Fibroblast of villous mesenchyme (primary cell): ENCODE measurements at places on chromosomes 4 and X. TPM values are rescaled to one million over a fixed set of nuclear protein-coding genes. Genes with fewer than 3 reads are reported as not detected.

The PABPC5 gene
- total RNA-seq = 1.3 TPM in 2 replicates

The TRAPPC11 gene
- 59.9 and 69.1 TPM in 2 replicates for total RNA-seq

The QRFPR gene
- not detected in 2 replicates for total RNA-seq

The NDP gene
- under 0.01 TPM in 1 of 2 replicates, not detected in the other for total RNA-seq

The HGFAC gene
- total RNA-seq = not detected in 2 replicates

The UNC5C gene
- total RNA-seq = under 0.01 and 0.43 TPM in 2 replicates

The LRPAP1 gene
- 21.2 and 24.8 TPM in 2 replicates for total RNA-seq

The SPARCL1 gene
- total RNA-seq = under 0.01 TPM in 1 of 2 replicates, not detected in the other

The MMRN1 gene
- not detected in 2 replicates for total RNA-seq

The SRPX2 gene
- 44.1 and 66.1 TPM in 2 replicates for total RNA-seq

The CXCR3 gene
- total RNA-seq = not detected in 2 replicates

The HTR2C gene
- under 0.01 TPM in 2 replicates for total RNA-seq

The SSX2B gene
- total RNA-seq = 0.32 TPM in 1 of 2 replicates, not detected in the other

The MAGIX gene
- 1.9 and 2.2 TPM in 2 replicates for total RNA-seq

The UGT2B17 gene
- not detected in 2 replicates for total RNA-seq

The MAGEE1 gene
- total RNA-seq = 0.64 and 1.7 TPM in 2 replicates

The GPR34 gene
- under 0.01 TPM in 1 of 2 replicates, not detected in the other for total RNA-seq

The DNAAF6 gene
- total RNA-seq = not detected in 2 replicates

The ARHGAP4 gene
- total RNA-seq = 3.0 and 5.2 TPM in 2 replicates

The MAGEA2 gene
- not detected in 2 replicates for total RNA-seq

The SATL1 gene
- total RNA-seq = under 0.01 TPM in 1 of 2 replicates, not detected in the other

The P2RY10 gene
- total RNA-seq = not detected in 2 replicates

The FAM236B gene
- total RNA-seq = not detected in 2 replicates

The F8 gene
- 2.2 and 2.3 TPM in 2 replicates for total RNA-seq

The GC gene
- total RNA-seq = not detected in 2 replicates

The NEIL3 gene
- total RNA-seq = 8.1 and 28.1 TPM in 2 replicates

The GJB1 gene
- total RNA-seq = not detected in 2 replicates

The DCAF4L1 gene
- under 0.01 TPM in 2 replicates for total RNA-seq

The VAMP7 gene
- 45.7 and 58.7 TPM in 2 replicates for total RNA-seq

The TXK gene
- total RNA-seq = 0.64 and 0.86 TPM in 2 replicates

The CENPVL2 gene
- total RNA-seq = not detected in 2 replicates

The GSX2 gene
- under 0.01 TPM in 1 of 2 replicates, not detected in the other for total RNA-seq

The SUPT20HL1 gene
- not detected in 2 replicates for total RNA-seq

The CLDN22 gene
- total RNA-seq = under 0.01 TPM in 1 of 2 replicates, not detected in the other

The IL21 gene
- not detected in 2 replicates for total RNA-seq

The ITIH6 gene
- not detected in 2 replicates for total RNA-seq

The NHSL2 gene
- 9.7 and 9.9 TPM in 2 replicates for total RNA-seq

The CPXCR1 gene
- total RNA-seq = not detected in 2 replicates

The CTAG1B gene
- not detected in 2 replicates for total RNA-seq

The FDCSP gene
- not detected in 2 replicates for total RNA-seq

The ARHGAP6 gene
- 1.7 and 1.9 TPM in 2 replicates for total RNA-seq

The RBM47 gene
- total RNA-seq = 0.64 and 0.86 TPM in 2 replicates

The RPA4 gene
- total RNA-seq = 0.43 and 1.3 TPM in 2 replicates

The HAUS7 gene
- 10.8 and 16.8 TPM in 2 replicates for total RNA-seq

The SSX4B gene
- total RNA-seq = not detected in 2 replicates

The FOXR2 gene
- total RNA-seq = not detected in 2 replicates

The SCLT1 gene
- total RNA-seq = 19.3 and 28.1 TPM in 2 replicates

The CT45A3 gene
- not detected in 2 replicates for total RNA-seq

The HELT gene
- not detected in 2 replicates for total RNA-seq

The EDA2R gene
- 8.1 and 18.1 TPM in 2 replicates for total RNA-seq

The ZNF185 gene
- total RNA-seq = 2.9 and 3.9 TPM in 2 replicates

The CFAP99 gene
- not detected in 2 replicates for total RNA-seq

The ARSJ gene
- total RNA-seq = 49.3 and 69.5 TPM in 2 replicates

The RIPPLY1 gene
- not detected in 2 replicates for total RNA-seq

The CSAG2 gene
- not detected in 2 replicates for total RNA-seq

The AR gene
- 10.8 and 11.3 TPM in 2 replicates for total RNA-seq

The BTC gene
- 0.43 TPM in 1 of 2 replicates, not detected in the other for total RNA-seq

The IL15 gene
- total RNA-seq = 9.5 and 11.6 TPM in 2 replicates

The CXCL13 gene
- under 0.01 TPM in 1 of 2 replicates, not detected in the other for total RNA-seq

The AFF2 gene
- 0.32 TPM in 1 of 2 replicates, not detected in the other for total RNA-seq
